GM18507 (cell line): ENCODE measurements at places on chromosomes 13 and 19.
A peak's percentile ranks its signal among the peaks of the same experiment; 100 is the strongest.

DNA sequence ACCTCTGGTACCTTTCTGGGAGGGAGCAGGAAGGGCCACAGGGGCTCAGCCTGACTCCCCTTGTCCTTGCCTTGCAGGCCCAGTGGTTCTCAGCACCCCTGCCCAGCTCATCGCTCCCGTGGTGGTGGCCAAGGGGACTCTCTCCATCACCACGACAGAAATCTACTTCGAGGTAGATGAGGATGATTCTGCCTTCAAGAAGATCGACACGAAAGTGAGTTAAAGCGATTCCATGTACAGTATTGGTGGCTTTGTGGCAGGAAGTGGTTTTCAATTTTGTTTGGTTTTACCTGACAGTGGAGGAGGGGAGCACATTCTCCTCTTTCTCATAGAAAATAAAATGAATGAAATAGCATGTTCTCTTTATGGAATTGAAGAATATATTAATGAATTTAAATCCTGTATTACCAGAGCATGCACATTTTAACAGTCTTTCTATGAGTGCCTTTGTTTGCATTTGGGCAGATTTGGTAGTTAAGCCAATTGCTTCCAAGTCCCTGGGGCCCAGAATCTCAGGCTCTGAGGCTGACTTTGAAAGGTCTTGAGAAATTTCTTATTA, 4.1 kb downstream of the MAB21L1 start:
- no peak for DNase-seq

DNA sequence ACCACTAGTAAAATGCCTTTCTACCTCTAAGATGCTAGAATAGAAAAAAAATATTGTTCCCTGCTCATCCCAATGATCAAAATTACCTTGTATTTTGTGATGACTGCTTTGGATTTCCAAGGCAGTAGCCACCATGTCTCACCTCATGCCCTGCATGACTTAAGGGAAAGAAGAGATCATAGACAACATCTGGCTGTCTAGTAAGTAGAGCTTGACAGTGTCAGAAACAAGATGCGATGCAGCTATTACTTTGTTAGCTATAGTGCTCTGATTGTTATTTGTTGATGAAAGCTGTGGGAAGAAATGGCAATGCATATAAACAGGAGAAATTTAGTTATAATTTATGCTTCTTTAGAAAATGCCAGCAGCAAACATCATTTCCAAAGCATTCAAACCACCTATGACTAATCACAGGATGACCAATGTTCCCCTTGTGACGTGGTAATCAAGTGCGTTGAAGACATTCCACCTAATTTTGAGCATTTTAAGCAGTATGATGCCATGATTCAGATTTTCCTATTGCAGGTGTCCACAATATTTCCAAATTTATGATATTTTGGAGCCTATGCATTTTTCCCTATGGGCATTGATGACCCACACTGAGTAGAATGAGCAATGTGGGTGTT, 308.3 kb downstream of the KCNRG start:
- DNase-seq, result no peak

GRCh38 chr19:40691421-40692211, 1.2 kb upstream of the NUMBL start:
- no peak for DNase-seq

DNA sequence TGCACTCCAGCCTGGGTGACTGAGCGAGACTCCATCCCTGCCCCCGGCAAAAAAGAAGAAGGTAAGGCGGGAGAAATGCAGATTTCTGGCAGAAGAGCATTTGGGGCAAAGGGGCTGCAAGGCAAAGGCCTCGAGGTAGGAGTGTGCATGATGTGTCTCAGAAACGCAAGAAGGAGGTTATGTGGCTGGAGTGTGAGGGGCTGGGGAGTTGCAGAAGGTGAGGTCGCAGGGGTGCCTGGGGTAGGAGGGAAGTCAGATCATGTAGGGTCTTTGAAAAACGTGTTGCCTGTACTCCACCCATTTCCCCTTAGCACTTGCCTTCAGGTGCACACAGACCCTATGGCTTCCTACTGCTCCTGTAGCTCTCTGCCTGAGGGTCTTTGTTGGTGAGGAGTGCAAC, 29.9 kb downstream of the KCTD15 start:
- DNase-seq, result no peak

GRCh38 chr13:41284512-41285288, 21.3 kb upstream of the MTRF1 start:
- DNase-seq, result no peak

DNA sequence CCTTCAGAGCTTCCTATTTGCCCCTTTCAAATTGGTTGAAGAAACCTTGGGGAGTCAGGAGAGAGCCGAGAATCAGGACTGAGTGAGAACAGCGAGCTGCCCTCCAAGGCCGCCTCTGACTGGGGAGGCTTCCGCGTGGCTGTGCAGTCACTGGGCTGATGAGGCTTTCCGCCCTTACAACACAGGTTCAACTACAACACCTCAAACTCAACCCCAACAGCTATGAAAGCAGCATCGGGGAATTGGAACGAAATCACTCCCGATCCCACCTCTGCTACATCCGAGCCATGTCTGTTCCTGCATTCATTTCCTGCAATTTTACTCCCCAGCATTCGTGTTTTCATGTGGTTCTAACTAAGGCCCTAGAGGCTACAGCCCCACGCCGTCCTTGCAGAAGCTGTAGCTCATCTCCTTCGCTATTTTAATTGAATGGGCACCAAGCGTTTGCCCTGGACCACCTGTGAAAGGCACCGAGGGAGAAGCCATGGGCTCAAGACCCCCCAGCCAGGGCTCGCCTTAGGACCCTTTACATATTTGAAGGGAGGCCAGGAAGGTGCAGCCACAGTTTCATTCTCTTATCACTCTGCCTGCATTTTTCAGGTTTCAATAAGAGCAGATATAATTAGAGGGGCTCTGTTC, 12.3 kb upstream of the RASA3 start:
- no peak for DNase-seq

- DNase-seq, result no peak
Observed at GRCh38 chr13:58858870-58859371, 1227.4 kb downstream of the PCDH17 start.

GRCh38 chr13:59088716-59089115, 1075.0 kb downstream of the DIAPH3 start:
- DNase-seq, result no peak

GRCh38 chr13:101390461-101390860, 25.8 kb downstream of the NALCN start:
- no peak for DNase-seq

DNA sequence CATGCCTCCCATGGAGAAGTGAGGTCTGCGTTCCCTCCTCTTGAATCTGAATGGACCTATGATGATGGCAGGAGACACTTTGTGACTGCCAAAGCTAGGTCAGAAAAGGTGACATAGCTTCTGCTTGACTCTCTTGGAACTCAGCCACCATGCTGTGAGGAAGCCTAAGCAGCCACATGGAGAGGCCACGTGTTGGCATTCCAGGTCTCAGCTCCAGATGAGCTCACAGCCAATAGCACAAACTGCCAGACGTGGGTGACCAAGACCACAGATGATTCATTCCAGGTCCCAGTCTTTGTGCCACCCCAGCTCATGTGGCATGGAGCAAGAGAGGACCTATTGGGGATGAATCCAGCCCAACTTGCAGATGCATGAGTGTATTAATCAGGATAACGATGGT, 8.7 kb upstream of the GGACT start:
- DNase-seq, result no peak

DNA sequence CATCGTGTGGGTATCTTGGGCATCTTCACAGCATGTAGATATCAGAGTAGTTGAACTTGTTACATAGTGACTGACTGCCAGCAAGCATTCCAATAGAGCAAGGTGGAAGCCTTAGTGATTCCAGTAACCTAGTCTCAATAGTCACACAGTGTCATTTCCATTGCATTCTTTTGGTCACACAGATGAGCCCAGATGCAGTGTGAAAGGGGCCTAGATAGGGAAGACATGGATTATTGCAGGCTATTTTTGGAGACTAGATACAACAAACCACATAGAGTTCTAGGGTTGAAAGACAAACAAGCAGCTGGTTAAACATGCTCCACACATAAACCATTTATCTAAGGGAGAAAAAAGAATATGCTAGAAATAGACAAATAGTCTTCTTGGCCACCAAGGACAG, 553.5 kb downstream of the DCT start:
- DNase-seq, result no peak

DNA sequence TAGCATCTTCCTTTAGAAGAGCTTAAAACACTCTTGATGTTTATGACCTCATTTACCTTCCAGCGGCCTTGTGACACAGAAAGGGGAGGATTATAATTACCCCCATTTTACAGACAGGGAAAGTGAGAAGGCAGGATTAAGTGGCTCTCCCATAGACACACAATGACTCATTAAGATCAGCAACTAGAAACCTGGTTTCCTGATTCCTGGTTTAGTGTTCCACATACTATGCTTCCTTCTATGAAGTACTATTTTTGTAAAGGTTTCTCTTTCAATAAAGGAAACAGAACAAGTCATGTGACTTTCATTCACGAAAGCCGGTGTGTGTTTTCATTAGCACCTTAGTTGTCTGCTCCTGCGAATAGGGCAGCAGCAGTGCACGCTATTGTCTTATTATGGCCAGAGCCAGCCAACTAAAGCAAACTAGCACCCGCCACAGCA, 8.3 kb downstream of the IRS2 start:
- DNase-seq, result no peak

GRCh38 chr19:5916181-5916708, 2.2 kb downstream of the CAPS start:
- DNase-seq, result no peak

DNA sequence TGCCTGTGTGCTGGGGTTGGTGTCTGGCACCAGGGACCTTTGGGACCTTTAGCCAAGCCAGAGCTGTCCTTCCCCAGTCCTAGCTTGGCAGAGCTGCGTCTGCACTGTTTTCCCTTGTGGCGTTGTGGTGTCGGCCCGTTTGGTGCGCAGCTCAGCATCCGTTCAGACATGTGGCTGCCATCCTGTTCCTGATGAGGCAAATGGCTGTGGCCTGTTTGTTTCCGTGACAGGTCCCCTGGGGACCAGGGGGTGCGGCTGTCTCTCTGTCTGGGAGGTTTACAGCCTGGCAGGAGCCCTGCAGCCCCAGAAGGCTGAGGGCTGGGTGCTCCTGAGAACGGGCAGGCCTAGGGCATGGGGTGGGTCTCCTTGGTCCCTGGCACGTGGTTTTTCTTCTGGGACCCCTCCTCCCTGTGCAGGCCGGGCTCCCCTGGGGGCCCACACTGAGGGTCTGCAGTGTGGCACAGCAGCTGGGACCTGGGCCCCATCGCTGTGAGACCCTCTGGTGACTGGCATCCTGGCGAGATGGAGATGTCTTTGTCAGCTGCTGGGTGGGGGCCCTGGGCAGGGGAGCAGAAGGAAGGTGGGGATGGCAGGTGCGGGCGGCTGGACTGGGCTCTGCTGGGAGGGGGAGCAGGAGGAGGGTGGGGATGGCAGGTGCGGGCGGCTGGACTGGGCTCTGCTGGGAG, 4.0 kb downstream of the SPPL2B start:
- peak; percentile 64 for DNase-seq

- no peak for DNase-seq
Observed at GRCh38 chr13:111396457-111396856, 76.0 kb downstream of the TEX29 start.

DNA sequence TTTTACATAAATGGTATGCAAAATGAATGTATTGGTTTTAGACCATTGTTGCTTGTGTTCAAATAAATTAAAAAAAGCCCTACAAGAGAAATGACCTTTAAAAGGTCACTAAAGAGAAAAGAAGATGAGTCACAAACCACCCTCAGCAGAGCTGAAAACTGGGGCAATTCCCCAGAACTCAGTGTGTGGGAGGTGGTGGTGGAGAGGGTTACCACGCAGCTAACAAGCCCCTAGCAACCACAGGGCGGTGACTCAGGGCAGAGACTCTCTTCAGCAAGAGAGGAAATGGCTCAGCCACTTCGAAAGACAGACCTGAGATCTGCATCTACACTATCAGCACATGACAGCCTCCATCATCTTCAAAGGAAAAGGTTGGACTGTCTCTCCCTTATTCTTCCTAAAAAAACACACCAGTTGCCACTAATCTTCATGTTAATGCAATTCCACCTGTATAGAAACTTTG, 29.4 kb upstream of the NDFIP2 start:
- DNase-seq, result peak; percentile 50

- DNase-seq, result no peak
Observed at GRCh38 chr13:91052876-91053275, 294.6 kb upstream of the MIR17HG start.

DNA sequence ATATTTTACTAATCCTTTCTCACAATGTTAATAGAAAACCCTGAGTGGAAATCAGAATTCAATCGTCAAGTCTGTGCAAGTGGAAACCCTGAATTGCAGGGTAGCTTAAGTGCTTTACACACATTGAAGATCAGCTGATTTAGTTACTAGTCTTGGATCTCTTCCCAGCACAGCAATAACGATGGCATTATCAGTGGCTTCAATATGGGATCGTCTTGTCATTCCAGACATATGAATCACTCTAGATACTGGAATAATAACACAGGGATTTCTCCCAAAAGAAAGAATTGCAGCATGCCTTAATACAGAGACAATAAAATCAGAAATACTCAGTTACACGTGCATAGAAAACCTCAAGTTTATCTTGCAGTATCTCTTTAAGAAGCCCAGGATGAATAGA, 12.6 kb upstream of the METTL21C start:
- DNase-seq, result no peak

DNA sequence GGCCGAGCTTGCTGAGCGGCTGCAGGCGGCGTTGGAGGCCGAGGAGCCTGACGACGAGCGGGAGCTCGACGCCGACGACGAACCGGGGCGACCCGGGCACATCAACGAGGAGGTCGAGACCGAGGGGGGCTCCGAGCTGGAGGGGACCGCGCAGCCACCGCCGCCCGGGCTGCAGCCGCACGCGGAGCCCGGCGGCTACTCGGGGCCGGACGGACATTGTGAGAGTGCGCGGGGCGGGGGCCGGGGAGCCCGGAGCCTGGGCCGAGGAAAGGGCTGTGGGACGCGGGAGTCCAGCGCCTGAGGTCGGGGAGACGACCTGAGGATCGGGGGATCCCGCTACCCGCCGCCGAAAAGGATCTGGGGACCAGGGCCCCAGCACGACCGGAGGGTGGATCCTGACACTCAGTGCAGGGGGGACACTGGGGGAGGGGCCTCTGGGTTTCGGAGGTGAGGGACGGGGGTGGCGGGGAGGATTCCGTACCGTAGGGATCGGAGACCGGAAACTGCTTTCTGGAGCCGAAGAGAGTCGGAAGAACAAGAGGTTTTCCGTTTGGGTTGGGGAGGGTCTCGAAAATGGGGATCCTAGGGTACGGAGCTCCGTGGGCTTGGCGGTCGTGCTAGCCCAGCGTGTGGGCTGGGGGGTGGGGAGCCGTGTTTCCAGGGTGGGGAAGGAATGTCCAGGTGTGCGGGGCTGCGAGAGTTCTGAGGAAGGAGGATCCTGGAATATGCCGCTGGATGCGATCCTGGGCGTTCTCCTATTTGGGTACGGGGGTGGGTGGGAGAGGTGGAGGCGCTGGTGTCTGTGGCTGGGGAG, 616 bp downstream of the HNRNPUL1 start:
- no peak for DNase-seq
